ENCODE measurements at places on chromosomes 3 and 15.
A peak's percentile ranks its signal among the peaks of the same experiment; 100 is the strongest.

DNA sequence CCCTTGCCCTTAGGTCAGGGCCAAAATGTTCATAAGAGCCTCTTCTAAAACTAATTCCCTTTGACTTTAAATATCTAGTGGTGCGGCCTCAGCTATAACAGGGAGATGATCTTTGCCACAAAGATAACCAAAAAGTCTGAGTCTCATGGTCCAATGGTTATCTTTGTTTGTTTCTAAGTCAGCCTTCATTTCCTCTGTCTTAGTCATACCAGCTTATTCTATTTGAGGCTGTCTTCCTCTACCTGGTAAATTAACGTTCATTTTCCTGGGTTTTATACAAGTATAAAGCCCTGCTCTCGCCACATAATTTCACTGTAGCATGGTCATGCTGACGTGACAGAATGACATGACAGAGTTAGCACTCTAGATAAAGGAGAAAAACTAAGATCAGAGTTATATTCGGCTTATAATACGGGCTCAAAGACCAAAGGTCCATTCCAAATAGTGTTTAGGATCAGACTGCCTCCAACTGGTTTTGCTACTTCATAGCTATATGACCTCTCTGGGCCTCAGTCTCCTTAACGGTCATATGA, 18.4 kb downstream of the ZNF860 start:
- DNase-seq: no peak

- no peak for DNase-seq
Observed at GRCh38 chr15:38455092-38455491, 1.2 kb downstream of the FAM98B start.

GRCh38 chr15:31079519-31079918, 22.0 kb downstream of the TRPM1 start:
- DNase-seq: no peak

GRCh38 chr3:45874677-45875346, 11.5 kb upstream of the CCR9 start:
- DNase-seq: no peak

- no peak for DNase-seq
Observed at GRCh38 chr3:185857208-185857607, 32.4 kb upstream of the IGF2BP2 start.

DNA sequence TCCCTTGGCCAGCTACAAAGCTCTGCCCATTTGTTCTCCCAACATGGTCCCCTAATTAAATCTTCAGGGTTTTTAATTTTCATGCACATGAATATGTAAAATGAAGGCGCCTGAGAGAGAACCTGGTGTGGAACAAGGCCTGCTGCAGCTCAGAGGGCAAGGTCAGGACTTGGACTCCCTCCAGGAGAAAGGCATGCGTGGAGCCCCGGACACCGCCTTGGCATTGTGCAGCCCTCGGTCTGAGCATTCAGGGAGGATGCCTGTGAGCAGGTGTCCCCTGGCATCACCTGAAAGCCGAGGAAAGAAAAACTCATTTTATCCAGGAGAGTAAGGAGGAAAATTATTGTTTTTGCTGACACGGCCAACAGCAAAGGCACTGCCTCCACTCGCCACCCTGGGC, 33.8 kb upstream of the EPHB1 start:
- DNase-seq: no peak

DNA sequence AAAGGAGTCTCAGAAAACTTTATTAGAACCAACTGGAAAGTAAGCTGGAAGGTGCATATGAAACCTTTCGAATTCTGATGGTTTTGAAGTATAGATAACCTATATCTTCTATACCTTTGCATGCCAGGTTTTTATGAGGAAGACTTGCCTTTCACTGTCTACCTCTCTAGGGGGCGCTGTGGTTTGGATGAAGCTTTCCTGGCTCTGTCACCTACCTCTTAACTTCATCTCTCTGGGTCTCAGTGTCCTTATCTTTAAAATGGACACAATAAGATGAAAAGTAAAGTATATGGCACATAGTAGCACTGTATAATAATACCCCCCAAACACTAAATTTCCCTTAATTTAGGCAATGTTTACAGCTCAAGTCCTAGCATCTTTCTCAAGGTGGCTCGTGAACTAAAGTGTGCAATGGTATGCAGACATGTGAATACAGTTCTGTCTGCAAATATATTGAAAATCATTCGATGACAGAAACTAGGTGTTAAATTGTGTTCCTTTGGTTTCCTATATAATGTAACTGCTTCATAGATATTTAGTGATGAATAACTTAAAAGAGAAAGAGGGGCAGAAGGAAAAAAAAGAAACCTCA, 314.3 kb downstream of the CHST2 start:
- no peak for DNase-seq

DNA sequence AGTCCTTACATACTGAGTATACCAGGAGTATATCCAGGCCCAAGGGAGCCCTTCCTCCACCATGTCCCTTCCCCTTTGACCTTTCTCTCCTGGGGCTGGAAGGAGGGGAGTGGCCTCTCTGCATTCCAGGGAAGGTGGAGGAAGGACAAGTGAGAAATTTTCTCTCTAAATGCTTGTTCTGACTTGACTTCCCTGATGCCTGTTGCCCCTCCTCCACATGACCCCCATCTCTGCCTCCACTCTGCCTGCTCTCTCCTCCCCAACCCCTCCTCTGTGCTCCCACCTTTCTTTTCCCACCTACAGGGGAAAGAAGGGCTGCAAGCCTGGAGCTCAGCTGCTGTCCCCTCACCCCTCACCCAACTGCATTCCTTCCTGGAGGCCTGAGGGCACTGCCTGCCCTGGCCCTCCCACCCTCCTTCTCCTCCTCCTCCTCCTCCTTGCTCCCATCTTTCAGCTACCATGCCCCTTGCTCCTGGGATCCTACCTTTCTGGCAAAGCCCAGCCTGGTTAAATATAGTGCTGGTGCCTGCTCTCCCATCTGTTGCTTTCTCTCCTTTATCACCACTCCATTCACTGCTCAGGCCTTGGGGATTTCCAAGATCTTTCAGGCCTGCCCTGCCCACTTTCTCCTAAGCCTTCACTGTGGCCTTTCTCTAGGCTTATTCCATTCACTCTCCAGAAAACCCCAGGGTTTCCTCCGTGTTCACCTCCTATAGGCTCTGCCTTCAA, 8.5 kb upstream of the DAG1 start:
- no peak for DNase-seq

- no peak for DNase-seq
Observed at GRCh38 chr3:50263478-50264382, 5.2 kb upstream of the SEMA3B start.

GRCh38 chr15:70053716-70054229, 43.9 kb downstream of the TLE3 start:
- DNase-seq: no peak

DNA sequence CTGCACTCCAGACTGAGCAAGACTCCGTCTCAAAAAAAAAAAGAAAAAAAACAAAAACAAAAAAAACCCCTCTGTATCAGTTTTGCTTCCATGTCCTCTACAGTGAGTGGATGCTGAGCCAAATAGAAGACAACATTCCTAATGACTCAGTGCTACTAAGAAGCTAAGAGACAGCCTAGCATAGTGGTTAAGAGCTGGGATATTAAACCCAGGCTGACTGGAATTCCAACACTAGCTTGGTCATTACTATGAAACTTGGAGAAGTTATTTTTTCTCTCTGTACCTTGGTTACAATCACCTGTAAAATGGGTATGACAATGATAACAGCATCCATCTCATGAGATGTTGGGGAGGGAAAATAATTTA, 60.9 kb upstream of the PYGO1 start:
- DNase-seq: no peak

DNA sequence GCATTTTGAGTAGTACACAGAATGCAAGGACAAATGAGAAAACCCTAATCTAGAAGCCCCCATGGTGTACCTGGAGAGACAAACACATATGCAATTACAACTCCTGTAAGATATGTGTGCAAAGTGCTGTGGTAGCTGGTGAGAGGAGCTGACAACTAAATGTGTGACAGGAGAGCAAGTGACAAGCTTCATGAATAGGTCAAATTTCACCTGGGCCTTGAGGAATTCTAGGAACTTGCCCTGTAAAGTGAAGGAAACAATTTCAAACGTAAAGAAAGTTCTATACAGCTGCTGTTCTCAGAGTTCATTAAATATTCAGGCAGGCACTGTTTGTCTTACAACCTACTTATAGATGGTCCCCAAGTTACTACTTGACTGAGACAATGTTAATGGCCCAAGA, 437.0 kb downstream of the TUSC7 start:
- DNase-seq: no peak

GRCh38 chr15:52730173-52730572, 51.0 kb upstream of the ATOSA start:
- DNase-seq: no peak

DNA sequence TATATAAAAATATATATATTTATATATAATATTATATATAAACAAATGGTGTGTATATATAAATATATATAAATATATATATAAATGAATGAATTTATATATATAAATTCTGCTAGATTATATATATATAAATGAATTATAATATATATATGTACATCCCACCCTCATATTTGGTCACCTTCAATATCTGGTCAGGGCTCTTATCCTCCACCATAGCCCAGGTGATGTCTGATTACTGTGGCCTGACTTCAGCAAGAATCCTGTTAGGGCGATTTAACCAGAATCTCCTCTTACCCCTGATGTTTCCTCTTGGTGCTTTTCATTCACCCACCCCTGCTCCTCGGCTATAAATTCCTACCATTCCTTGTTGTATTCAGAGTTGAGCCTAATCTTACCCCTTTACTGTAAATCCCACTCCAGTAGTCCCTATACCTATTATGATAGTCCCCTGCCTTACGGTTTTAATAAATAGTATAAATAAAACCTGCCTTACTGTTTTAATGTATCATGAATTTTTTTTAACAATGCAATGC, 439.6 kb downstream of the PLOD2 start:
- no peak for DNase-seq

DNA sequence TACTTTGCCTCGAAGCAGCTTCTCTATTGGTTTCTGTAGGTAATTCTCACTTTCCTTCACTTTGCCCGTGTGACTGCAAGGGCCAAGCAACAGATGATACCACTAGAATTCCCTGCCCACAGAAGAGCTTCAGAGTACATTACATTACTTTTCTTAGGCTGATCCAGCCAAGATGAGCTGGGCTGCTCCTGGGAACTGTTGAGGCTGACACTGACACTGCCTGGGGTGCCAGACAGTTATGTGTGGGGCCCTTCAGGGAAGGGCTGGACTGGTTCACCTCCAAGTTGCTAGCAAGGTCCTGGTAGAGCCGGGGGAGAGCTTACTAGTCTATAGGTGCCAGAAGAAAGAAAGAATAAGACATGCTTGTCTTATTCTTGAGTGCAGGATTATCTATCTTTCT, 19.0 kb downstream of the GORASP1 start:
- DNase-seq: no peak

GRCh38 chr15:75031848-75032247, 8.5 kb downstream of the PPCDC start:
- no peak for DNase-seq

- no peak for DNase-seq
Observed at GRCh38 chr15:44153352-44153751, 41.7 kb downstream of the FRMD5 start.

DNA sequence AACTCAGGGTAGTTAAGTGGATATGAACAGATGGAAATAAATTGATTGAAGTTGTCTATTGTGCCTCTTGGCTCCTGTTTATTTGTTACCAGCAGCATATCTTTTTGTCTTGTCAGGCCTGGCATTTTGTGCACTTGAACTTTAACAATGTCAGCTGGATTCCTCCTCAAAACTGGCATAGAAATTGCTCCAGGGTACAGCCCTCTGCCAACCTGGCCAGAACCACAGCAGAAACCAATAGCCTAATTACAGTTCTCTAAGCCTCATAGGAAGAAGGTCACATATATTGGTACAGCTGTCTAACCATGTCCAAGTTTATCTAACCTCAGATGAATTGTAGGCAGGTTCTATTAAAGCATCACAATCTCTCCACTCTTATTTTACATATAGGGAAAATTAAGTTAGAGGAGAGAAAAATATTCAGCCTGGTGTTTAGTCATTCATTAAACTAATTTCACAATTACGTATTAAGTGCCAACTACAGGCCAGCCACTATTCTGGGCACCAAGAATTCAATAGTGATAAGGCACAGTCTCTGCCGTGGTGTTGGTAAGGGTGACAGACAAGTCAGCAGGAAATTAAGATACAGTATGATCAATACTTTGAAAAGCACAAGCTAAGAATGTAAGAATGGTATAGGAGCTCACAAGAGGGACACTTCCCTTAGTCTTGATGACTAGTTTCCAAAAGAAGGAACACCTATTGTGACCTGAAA, 452.9 kb upstream of the NECTIN3 start:
- no peak for DNase-seq

GRCh38 chr3:9552252-9552999, 1.2 kb downstream of the LHFPL4 start:
- DNase-seq: peak; percentile 1

GRCh38 chr3:132161608-132162007, 126.8 kb upstream of the CPNE4 start:
- DNase-seq: no peak

- no peak for DNase-seq
Observed at GRCh38 chr3:158452334-158452733, 118.7 kb upstream of the MLF1 start.

DNA sequence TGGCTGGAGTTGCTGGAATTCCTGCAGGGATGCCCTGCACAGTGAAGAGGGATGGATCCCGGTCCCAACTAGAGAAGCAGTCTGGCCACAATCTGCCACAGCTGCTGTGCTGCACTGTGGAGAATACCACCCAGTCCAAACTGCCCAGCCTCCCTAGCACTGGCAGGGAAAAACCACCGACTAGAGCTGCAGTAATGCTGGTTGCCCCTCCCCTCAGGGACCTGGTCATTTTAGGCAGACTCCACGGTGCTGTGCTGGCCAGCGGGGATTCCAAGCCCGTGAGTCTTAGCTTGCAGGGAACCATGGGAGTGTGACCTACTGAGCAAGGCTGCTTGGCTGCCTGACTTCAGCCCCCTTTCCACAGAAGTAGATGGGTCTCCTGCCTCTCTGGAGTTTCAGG, 478.0 kb upstream of the ATP11B start:
- DNase-seq: no peak

- DNase-seq: no peak
Observed at GRCh38 chr3:32371461-32372212, 20.0 kb upstream of the CMTM7 start.

GRCh38 chr3:132417695-132418411, 551 bp downstream of the DNAJC13 start:
- DNase-seq: peak; percentile 21

GRCh38 chr15:59401824-59402569, 29.3 kb upstream of the MYO1E start:
- DNase-seq: no peak

DNA sequence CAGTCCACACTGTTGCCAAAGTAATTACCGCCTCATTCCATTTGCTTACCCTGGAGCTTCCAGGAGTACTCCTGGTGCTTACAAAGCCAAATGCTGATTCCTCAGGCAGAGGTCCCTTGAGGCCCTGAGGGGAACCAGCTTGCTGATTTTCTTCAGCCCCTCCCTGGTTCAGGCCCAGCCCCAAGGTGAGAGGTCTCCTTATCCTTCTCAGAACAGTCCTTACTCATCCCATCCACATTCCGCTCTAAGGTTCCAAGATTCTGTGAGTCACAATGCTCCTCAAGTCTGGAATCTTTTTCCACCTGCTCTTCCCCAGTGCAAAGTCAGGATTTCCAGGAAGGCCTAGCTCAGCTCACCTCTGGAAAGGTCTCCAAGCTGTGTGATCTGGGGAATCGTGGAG, 1.8 kb upstream of the ATP10A start:
- DNase-seq: no peak
